ENCODE measurements at places on chromosomes 13 and 19. TPM values are rescaled to one million over a fixed set of nuclear protein-coding genes. Genes with fewer than 3 reads are reported as not detected.

GRCh38 chr13:37602733-37603381, 4.3 kb upstream of the POSTN start:
- no peak for DNase-seq

DNA sequence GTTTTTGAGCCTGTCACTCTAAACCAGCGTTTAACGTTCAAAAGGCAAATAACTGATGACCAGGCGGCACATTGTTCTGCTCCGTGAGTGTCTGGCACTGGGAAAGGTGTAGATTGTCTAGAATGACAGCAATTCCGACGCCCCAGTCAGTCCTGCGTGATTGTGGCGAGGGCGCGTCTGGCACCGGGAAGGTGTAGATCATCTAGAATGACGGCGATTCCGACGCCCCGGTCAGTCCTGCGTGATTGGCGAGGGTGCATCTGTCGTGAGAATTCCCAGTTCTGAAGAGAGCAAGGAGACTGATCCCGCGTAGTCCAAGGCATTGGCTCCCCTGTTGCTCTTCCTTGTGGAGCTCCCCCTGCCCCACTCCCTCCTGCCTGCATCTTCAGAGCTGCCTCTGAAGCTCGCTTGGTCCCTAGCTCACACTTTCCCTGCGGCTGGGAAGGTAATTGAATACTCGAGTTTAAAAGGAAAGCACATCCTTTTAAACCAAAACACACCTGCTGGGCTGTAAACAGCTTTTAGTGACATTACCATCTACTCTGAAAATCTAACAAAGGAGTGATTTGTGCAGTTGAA, 26.1 kb upstream of the NDUFS7 start:
- no peak for DNase-seq

DNA sequence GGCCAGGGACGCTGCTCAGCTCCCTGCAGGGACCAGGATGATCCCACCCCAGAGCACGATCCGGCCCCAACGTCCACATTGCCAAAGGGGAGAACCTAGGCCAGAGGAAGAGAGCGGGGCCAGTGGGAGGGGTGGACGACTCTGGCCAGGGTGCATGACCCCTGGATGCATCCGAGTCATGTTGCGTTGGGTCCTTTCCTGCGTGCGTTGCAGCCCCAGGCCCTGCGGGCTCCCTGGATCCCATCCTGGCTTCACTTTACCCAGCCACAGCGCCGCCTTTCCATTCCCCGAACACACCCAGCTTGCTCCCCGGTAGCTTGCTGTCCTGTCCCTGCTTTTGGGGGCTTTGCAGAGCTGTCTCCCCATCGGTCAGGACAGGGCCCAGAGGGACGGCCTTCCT, 10.5 kb downstream of the PLIN4 start:
- no peak for DNase-seq

PCDH9 gene
- total RNA-seq = 4.2 TPM

- DNase-seq = no peak
Measured at GRCh38 chr13:28958018-28958417, 137.9 kb downstream of the MTUS2 start.

NLRP11 gene
- total RNA-seq = 0.18 TPM
